ENCODE measurements at places on chromosomes 1 and 21.
A peak's percentile ranks its signal among the peaks of the same experiment; 100 is the strongest.

GRCh38 chr1:151324390-151324930, 2.8 kb downstream of the PI4KB start:
- no peak for DNase-seq

- DNase-seq, result no peak
Observed at GRCh38 chr1:46432781-46433327, 38.7 kb downstream of the FAAH start.

DNA sequence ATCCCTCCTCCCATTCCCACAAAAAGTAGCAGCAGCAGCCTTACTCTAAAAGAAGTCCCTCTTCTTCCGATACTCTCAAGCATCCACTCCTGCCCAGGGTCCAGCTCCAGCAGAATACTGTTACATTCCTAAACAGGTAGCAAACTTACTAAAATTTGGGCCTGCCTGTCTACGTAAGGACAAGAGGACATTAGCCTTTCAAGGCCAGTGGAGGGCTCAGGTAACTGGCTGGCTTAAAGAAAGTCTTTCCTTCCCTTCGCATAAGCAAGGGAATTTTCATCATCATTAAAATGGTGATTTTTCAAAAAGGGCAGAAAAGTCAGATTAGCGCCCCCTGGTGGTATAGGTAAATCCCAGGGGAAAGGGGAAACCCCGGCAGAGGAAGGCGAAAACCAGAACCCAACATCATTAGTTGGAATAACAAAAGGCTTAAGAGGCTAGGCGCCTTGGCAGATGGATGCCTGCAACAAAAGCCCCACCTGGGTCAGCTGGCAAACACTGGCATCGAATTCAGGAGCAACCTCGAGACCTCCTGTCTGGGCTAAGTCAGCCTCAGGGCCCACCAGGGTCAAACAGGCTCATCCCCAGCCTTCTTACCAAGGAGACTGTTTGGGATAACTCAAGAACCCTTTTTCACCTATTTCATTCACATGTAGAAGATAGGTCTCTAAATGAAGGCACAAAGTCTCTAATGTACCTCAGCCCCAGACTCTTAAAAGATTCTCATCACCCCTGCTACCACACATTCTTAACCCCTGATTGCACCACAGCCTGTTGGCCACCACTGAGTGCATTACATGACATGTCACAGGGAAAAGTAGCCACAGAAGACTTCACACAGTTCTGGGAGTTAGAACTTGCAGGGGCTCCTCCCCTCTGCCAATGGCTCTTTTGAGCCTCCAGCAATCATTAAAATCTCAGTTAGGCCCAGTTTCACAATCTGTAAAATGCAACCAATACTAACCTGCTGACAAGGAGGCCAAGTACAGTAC, 36.7 kb downstream of the ERI3 start:
- DNase-seq, result peak; percentile 57

DNA sequence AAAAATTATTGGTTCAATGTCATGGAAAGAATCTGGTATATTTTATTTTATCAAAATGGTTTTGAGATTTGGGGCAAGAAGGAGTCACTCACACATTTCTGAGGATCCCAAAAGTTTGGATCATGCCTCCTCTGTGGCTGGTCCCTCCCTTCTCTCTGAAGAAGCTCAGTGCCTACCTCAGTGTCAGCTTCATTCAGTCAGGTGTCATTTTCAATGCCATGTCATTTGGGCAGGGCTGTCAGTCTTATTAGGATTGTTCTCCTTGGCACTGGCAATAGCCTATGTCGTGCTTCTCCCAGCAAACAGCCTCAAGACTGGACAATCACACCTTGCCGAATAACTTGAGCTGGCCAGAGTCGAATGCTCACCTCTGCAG, 264.5 kb upstream of the CAMK1G start:
- DNase-seq, result no peak

GRCh38 chr21:44869781-44870747, 3.4 kb downstream of the PTTG1IP start:
- DNase-seq, result no peak

DNA sequence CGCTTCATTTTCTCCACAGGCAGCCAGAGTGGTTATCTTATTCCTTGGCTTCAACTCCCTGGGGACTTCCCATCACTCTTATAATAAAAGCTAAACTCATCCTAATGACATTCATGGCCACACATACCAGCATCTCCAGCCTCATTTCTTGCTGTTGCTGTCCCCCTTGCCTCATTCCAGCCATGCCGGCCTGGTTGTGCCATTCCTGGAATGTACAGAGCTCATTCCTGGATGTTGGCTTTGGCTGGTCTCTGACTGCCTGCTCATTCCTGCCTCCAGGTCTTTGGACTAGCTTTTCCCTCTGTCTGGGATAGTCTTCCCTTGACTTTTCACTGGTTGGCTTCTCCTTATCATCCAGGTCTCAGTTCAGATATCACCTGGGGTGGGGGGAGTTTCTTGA, 2.4 kb upstream of the PEF1 start:
- no peak for DNase-seq

- no peak for DNase-seq
Observed at GRCh38 chr1:1875932-1876331, 15.0 kb downstream of the GNB1 start.

- DNase-seq, result no peak
Observed at GRCh38 chr21:45592208-45592619, 50.0 kb upstream of the SLC19A1 start.
